ENCODE measurements at places on chromosomes 7 and 10. TPM values are rescaled to one million over a fixed set of nuclear protein-coding genes. Genes with fewer than 3 reads are reported as not detected.
A peak's percentile ranks its signal among the peaks of the same experiment; 100 is the strongest.

DNA sequence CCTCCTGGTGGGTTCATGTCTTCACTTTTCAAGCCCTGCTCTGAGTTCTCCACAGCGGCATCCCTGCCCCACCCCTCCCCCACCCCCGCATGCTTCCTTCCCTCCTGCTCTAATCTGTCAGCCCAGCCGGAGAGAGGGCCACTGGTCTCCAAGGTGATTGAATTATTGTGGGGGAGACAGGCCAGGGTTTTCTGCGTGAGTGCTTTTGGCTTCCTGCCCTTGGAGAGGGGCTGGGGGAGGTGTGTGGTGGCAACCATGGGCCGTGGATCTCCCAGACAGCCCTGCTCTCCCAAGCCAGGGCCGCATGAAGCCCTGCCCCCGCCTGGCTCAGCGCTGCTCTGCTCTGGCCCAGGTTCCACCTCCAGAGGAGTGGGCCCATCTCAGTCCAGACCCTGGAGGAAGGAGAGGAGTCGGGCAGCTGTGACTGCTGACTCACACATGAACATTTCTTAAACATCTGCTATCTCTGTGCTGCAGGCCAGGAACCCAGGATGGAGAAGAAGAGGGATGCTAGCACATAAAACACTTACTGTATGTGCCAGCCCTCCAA lies 109.9 kb downstream of the ZMIZ1 start:
- DNase-seq, result no peak

The FAM237B gene
- total RNA-seq, result not detected

GRCh38 chr7:128867241-128867640 lies 4.6 kb downstream of the ATP6V1F start:
- no peak for DNase-seq

The CHCHD1 gene
- 76.8 TPM for total RNA-seq

DNA sequence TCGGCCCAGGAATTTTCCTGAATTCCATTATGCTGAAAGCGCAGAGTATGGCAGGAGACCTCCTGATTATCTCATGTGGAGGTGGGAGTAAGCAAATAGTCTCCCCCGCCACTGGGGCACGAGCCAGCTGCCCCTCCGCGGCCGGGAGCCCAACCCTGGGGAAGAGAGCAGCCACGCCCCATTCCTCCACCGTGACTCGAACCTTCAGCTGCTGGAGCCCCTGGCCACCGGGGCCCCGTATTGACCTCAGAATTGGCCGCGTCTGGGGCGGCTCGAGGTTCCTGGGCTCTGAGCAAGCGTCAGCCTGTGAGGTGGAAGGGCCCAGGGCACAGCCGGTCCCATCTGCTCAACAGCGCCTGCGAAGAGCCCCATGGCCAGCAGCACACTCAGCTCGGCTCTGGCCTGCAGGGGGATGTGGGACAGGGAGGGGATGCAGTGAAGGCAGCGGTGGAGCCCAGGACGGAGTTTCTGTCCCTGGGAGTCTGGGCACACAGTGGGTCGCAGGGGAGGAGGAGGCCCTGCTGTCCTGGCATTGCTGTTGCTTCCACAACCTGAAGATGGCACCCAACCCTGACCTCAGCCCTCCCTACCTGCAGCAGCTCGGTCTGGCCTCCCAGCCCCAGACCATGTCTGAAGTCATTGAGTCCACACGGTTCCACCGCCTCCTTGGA lies 97.8 kb downstream of the CHST15 start:
- peak; percentile 50 for DNase-seq

The FBXL13 gene
- 1.7 TPM for total RNA-seq

The UCMA gene
- total RNA-seq, result not detected

DNA sequence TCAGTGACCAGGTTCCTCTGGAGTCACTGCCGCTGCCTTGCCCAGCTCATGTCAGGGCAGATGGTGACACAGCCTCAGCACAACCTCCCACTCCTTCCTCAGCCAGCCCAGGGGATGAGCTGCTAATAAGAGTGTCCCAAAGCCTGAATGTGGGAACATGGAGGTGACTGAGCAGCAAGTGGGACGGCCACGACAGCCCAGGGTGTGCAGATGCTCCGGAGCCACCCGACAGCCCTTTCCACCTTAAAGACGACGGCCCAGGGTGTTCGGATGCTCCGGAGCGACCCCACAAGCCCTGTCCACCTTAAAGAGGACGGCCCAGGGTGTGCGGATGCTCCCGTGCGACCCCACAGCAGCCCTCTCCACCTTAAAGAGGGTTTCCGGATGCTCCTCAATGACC lies 89.2 kb downstream of the DIP2C start:
- DNase-seq, result no peak

- DNase-seq, result no peak
Measured at GRCh38 chr10:14023673-14024328, 306.9 kb downstream of the FRMD4A start.

The CYP2C19 gene
- total RNA-seq, result not detected

GRCh38 chr10:29776246-29776645 lies 141.5 kb upstream of the SVIL start:
- DNase-seq, result no peak

The SYCE1 gene
- total RNA-seq, result not detected

The C10orf67 gene
- not detected for total RNA-seq

The EPHA1 gene
- not detected for total RNA-seq

- DNase-seq, result no peak
Measured at GRCh38 chr10:96377816-96378294, 19.1 kb upstream of the OPALIN start.

The CYP3A7 gene
- total RNA-seq, result not detected

The TMEM178B gene
- 1.1 TPM for total RNA-seq

All from G401 (cell line).